Activated B cell treated with CpG ODN at 0.5 μM for 24 hours (primary cell): ENCODE measurements at places on chromosomes 7 and 10. TPM values are rescaled to one million over a fixed set of nuclear protein-coding genes. Genes with fewer than 3 reads are reported as not detected.

Gene CDNF
- total RNA-seq = 0.49 and 0.98 TPM in 2 replicates

Gene GRID2IP
- total RNA-seq = 0.93 and 1.3 TPM in 2 replicates

Gene CPVL
- not detected in 2 replicates for total RNA-seq

Gene AZGP1
- not detected in 2 replicates for total RNA-seq

Gene ACTL6B
- not detected in 2 replicates for total RNA-seq

Gene TAF5
- total RNA-seq = 3.6 and 3.8 TPM in 2 replicates

Gene FAM131B
- total RNA-seq = not detected in 2 replicates

Gene SLC13A1
- 0.05 TPM in 1 of 2 replicates, not detected in the other for total RNA-seq

Gene TMEM130
- 0.31 TPM in 1 of 2 replicates, not detected in the other for total RNA-seq

Gene SPDYE11
- total RNA-seq = not detected in 2 replicates

Gene GIMAP4
- 0.29 and 0.40 TPM in 2 replicates for total RNA-seq

Gene GIMAP1
- 0.29 and 0.89 TPM in 2 replicates for total RNA-seq

Gene KCNMA1
- 3.3 and 3.7 TPM in 2 replicates for total RNA-seq

DNA sequence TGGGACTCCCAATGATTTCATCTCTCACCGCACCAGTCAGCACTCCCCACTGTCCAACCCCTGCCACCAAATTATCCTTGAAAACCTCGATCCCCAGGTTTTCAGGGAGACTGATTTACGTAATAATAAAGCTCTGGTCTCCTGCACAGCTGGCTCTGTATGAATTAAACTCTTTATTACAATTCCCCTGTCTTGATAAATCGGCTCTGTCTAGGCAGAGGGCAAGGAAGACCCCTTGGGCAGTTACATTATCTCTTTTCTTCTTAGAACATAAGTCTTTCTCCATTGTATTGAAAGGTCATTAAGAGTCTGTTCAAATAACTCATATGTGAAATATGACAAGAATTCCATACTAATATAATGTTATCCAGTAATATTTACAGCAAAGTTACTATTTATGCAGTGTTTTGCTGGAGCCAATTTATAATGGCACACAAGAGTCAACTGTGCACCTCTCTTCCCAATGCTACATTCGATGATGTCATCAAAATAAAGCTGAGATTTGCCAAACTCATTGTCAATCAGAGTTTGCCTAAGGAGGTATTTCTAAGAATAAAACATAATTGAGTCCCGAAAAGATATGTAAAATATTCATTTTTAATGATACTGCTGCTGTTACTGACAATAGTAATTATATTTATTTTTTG, 1297.2 kb upstream of the LRRTM3 start:
- no peak overlapping the region for H3K27ac ChIP-seq
- H3K27me3 ChIP-seq = no peaks in the 10 kb centered on the region
- no peak for DNase-seq

GRCh38 chr7:274266-274665, 15.7 kb upstream of the FOXL3 start:
- H3K4me1 ChIP-seq = no peaks in the 10 kb centered on the region
- H3K27ac ChIP-seq = no peak overlapping the region
- no peak for DNase-seq
- no peaks in the 10 kb centered on the region for H3K36me3 ChIP-seq
- H3K27me3 ChIP-seq = peaks cover 2% of the 10 kb centered on the region

DNA sequence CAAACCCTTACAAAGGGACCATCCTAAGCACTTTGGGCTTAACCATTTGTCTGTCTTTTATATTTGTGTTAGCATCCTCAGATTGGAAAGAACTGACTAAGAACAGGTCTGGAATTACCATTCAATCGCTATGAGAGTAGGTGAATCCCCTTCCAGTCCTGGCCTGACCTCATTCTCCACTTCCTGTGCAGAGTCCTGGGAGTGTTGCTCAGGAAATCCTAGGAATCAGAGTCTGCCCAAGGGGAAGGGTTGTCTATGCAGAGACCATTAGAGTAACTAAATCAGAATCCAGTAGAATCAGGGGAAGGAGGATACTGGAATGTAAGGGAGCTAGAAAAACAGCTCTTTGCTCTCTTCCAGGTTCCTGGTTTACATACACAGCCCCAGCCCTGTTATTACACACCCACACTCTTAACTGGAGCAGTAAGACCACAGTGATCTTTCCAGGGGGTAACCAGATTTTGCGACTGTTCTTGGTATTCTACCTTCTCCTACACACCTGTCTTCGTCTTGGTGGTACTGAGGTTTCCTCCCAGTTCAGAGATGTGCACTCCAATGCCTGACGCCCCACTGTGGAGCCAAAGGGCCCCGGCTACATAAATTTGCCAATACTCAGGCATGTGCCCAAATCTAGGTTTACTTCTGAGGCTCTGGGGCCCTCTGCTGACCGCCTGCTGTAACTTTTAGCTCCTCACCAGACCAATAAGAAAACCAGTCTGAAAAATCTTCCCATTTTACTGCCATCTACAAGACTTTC, 103.7 kb downstream of the RNF216 start:
- peaks cover 17% of the 10 kb centered on the region for H3K36me3 ChIP-seq
- H3K27me3 ChIP-seq = no peaks in the 10 kb centered on the region
- H3K27ac ChIP-seq = peak overlapping the region; percentile 73
- H3K4me3 ChIP-seq = no peak overlapping the region

DNA sequence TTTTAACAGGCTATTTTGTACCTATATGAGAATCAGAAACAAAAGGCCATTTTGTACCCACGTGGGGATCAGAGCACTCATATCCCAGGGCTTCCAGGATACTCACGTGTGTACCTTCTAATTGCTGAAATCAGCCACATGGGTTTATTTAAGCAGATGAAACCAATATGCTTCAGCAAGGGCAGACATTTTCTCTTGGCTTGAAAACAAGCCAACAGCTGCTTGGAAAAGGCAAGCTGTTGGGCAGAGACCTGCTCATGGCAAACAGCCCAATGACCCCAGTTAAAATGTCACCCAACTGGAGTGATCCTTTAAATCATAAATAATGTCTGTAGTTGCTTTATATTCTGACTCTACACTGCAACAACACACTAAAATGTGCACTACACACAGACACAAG, 26.5 kb upstream of the TOMM7 start:
- no peak overlapping the region for H3K4me3 ChIP-seq
- peaks cover 13% of the 10 kb centered on the region for H3K4me1 ChIP-seq
- H3K36me3 ChIP-seq = peaks cover 1% of the 10 kb centered on the region
- H3K27me3 ChIP-seq = no peaks in the 10 kb centered on the region
- no peak overlapping the region for H3K27ac ChIP-seq
- no peak for DNase-seq

DNA sequence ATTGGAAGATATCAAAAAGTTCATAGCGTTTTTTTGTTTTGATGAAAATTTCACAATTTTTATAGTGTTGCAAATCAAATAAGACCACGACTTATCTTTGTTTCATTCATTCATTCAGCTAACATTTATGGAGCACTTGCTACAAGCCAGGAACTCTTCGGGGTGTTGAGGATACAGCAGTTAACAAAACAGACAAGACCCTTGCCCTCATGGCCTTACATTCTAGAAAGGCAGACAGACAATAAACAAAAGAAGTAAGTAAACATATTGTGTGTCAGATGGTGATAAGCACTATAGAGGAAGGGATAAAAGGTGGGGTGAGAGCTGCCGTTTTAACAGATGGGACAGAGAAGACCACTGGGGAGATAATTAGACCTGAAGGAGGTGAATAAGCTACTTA, 41.6 kb upstream of the GSAP start:
- peaks cover 6% of the 10 kb centered on the region for H3K4me1 ChIP-seq
- no peak overlapping the region for H3K4me3 ChIP-seq
- H3K27me3 ChIP-seq = no peaks in the 10 kb centered on the region
- H3K27ac ChIP-seq = no peak overlapping the region

DNA sequence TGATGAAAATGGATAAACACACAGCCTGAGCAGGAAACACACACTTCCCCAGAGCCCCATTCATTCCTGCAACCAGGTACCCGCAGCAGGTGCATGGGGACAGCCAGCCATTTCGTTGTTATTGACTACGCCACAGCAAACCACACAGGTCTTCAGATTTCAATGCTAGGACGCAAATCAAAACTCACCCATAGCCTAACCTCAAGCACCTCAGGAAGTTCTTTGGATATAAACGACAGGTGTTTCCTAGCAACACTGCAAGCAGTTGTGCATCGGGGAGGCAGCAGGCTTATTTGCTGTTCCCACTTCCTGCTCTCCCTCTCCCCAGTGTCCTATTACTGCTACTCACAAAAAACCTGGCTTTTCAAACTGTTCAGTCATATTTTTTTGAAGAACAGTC, 176.5 kb upstream of the FRMD4A start:
- H3K27me3 ChIP-seq = no peaks in the 10 kb centered on the region
- no peak for DNase-seq
- no peak overlapping the region for H3K27ac ChIP-seq
- H3K4me3 ChIP-seq = no peak overlapping the region
- H3K36me3 ChIP-seq = peaks cover 41% of the 10 kb centered on the region
- H3K4me1 ChIP-seq = peaks cover 41% of the 10 kb centered on the region

DNA sequence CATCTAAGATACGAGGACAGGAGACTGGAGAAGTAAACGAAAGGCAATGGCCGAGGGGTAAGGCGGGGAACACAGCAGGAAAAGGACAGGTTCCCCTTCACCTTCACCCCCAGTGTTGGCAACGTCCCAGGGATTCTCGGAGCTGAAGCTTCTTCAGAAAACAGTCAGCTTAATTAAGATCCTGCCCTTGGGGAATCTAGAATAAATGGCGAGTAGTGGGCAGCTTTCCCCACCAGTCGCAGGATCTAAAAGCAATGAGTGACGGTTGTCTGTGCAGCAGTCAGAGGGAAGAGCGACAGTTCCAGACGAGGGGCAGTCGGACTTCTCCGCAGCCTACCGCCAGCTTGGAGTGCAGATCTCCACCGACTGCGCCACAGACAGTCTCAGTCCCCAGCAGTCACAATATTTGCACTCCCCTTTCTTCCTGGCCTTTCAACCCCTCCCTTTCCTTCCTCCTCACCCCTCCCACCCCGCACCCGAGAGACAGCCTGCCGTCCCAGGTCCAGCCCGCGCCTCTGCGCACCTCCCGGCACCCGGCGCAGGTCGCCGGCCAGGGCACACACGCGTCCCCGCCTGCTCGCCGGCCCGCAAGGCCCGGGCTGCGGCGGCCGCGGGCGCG, 10.9 kb upstream of the SP8 start:
- peaks cover 1% of the 10 kb centered on the region for H3K36me3 ChIP-seq
- DNase-seq = no peak
- peak overlapping the region; percentile 88 for H3K4me3 ChIP-seq
- H3K27ac ChIP-seq = peak overlapping the region; percentile 41
- peaks cover 22% of the 10 kb centered on the region for H3K4me1 ChIP-seq

DNA sequence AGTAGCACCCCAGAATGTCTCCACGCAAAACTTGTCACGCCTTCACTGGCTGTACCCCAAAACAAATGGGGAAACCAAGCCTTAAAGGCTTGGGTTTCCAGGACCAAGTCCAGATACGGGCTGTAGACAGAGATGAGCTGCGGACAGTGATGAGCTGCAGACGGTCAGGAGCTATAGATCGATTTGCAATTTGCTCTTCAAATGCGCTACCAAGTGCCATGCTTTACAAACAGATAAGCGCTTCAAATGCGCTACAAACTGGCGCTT, 658 bp upstream of the SGCE start:
- DNase-seq = no peak
- peak overlapping the region; percentile 79 for H3K27ac ChIP-seq
- no peaks in the 10 kb centered on the region for H3K36me3 ChIP-seq
- peaks cover 9% of the 10 kb centered on the region for H3K27me3 ChIP-seq

DNA sequence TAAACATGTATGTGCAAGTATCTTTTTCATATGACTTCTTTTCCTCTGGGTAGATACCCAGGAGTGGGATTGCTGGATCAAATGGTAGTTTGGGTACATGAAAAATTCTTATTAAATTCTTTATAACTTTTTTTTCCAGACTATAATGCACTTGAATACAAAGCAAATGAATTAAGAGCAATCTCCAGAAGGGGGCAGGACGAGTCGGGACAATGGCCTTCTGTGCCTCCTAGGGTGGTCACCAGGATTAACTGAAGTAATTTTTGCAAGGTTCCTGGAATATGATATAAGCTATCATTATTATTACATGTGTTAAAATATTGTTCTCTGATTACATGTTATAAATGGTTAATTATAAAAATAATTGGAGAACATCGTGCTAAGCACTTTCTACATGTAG, 127.2 kb downstream of the PPP1R17 start:
- no peak for DNase-seq
- no peaks in the 10 kb centered on the region for H3K27me3 ChIP-seq
- H3K4me1 ChIP-seq = peaks cover 4% of the 10 kb centered on the region
- no peaks in the 10 kb centered on the region for H3K36me3 ChIP-seq

DNA sequence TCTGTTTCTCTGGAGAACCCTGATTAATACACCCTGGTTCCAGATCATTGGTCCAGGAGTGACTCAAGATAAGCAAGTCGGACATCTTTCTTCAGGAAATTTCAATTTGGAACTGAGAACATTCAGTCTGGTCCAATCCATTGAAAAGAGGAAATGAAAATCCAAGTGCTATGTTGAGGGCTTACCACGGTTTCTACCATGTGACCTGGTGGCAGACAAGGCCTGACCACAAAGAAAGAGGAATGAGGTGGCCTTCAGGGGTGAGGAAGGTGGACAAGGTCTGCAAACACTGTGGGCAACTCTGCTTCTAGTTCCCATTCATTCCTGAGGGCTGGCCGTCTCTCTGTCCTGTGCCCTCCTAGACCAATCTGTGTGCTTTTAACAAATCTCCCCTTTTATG, 149.2 kb upstream of the GHITM start:
- no peak for DNase-seq
- peaks cover 11% of the 10 kb centered on the region for H3K4me1 ChIP-seq
- no peaks in the 10 kb centered on the region for H3K36me3 ChIP-seq

DNA sequence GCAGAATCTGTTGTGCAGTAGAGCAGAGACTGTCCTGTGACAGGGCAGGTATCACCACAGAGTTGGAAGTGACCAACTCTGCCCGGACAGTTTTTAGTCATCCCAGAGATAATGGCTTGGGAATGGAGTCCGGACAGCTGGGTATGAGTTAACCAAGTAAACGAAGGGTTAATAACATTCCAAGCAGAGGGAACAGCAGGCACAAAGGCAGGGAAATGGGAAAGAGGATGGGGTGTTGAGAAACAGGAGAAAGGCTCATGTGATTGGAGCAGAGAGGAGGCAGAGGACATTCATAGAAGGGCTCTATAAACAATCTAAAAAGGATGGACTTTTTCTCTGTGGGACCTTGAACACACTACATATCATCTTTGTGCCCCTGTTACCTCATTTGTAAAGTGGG, 132.2 kb upstream of the YAE1 start:
- H3K27me3 ChIP-seq = peaks cover 4% of the 10 kb centered on the region
- DNase-seq = no peak
- peaks cover 24% of the 10 kb centered on the region for H3K4me1 ChIP-seq
- H3K27ac ChIP-seq = no peak overlapping the region

GRCh38 chr7:36303202-36304098, 86.2 kb upstream of the ANLN start:
- H3K27me3 ChIP-seq = no peaks in the 10 kb centered on the region
- no peak overlapping the region for H3K4me3 ChIP-seq
- no peaks in the 10 kb centered on the region for H3K4me1 ChIP-seq
- no peaks in the 10 kb centered on the region for H3K36me3 ChIP-seq
- no peak for DNase-seq

DNA sequence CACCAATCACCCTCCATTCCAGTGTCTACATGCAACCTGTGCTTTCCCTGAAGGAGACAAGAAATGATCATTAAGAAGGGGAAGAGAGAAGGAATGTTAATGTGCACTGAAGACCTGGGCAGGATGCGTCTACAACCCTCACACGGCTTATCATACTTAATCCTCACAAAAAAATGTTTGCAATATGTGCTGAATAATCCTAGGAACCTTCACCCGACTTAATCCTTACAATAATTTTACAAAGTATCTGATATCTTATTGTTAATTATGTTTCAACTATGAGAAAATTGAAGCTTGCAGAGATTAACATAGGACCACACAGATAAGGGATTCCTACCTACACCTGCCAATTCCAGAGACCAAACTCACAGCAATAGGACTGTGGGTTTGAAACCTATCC, 145.1 kb upstream of the NOBOX start:
- peaks cover 33% of the 10 kb centered on the region for H3K36me3 ChIP-seq
- H3K27ac ChIP-seq = no peak overlapping the region
- no peaks in the 10 kb centered on the region for H3K27me3 ChIP-seq
- no peak overlapping the region for H3K4me3 ChIP-seq
- no peak for DNase-seq
